ENCODE measurements at places on chromosomes 1 and 21. TPM values are rescaled to one million over a fixed set of nuclear protein-coding genes. Genes with fewer than 3 reads are reported as not detected.

GRCh38 chr1:40978886-40979240 lies 633 bp upstream of the CTPS1 start:
- H3K27ac ChIP-seq, result peak overlapping the region; percentile 87
- DNase-seq, result no peak
- peak overlapping the region; percentile 84 for H3K4me3 ChIP-seq
- H3K27me3 ChIP-seq, result no peaks in the 10 kb centered on the region
- H3K36me3 ChIP-seq, result no peaks in the 10 kb centered on the region

GRCh38 chr21:35940074-35940927 lies 120.0 kb downstream of the SETD4 start:
- H3K4me3 ChIP-seq, result peak overlapping the region; percentile 50
- peak; percentile 88 for DNase-seq

Gene IVNS1ABP
- total RNA-seq, result 52.0 TPM

Gene CCDC30
- total RNA-seq, result 0.65 TPM

Measured in GM23248 (cell line).